T1000 (cell line): ENCODE measurements at places on chromosomes 2 and 18.

GRCh38 chr2:234279637-234280036 is 217.2 kb downstream of the ARL4C start:
- DNase-seq: no peak

DNA sequence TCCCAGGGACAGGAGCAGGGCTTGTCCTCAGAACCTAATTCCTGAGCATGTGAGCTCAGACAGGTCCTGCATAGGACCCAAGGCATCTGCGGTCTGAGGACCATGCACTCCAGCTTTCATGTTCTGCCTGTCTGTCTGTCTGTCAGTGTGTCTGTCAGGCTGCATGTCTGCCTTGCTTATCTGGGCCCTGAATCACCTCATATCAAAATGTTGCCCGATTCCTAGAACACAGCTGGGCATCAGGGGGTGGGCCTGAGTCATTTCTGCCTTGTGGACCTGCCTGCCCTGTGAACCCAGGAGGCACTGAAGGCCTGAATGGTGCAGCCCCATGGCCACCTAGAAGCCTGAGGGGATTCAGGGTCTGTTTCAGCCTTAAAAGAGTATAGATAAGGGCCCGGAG is 22.1 kb downstream of the INHBB start:
- no peak for DNase-seq

- DNase-seq: no peak
Measured at GRCh38 chr2:168311261-168311910, 64.0 kb upstream of the STK39 start.

- DNase-seq: no peak
Measured at GRCh38 chr2:42893047-42893758, 100.8 kb upstream of the HAAO start.

GRCh38 chr2:152280780-152281179 is 54.2 kb upstream of the FMNL2 start:
- DNase-seq: no peak

DNA sequence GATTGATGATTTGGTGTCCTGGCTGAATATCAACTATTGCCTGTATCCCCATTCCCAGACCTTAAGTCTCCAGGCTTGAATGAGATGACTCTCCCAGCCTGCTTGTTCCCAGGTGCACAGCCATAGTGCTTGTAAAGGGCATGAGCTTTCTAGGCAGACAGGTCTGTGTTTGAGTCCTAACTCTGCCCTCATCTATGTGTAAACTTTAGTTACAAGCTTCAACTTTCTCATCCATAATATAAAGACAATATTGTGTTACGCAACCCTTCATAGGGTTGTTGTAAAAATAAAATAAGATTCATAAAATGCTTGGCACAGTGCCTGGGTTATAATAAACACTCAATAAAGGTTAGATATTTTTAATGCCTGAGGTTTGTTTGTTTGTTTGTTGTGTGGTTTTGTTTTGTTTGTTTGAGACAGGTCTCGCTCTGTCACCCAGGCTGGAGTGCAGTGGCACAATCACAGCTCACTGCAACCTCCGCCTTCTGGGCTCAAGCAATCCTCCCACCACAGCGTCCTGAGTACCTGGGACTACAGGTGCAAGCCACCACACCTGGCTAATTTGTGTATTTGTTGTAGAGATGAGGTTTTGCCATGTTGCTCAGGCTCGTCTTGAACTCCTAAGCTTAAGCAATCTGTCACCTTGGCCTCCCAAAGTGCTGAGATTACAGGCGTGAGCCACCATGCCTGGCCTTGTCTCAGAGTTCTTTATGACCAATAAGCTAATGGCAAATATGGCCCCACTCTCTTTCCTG is 89.4 kb upstream of the MAPRE2 start:
- DNase-seq: no peak

GRCh38 chr2:58922245-58922644 is 681.1 kb upstream of the FANCL start:
- DNase-seq: no peak

- DNase-seq: no peak
Measured at GRCh38 chr2:206920951-206921350, 18.4 kb upstream of the CPO start.
